Cerebellar nuclear complex (tissue), 1 donor: ENCODE measurements at places on chromosomes 3 and 15.

DNA sequence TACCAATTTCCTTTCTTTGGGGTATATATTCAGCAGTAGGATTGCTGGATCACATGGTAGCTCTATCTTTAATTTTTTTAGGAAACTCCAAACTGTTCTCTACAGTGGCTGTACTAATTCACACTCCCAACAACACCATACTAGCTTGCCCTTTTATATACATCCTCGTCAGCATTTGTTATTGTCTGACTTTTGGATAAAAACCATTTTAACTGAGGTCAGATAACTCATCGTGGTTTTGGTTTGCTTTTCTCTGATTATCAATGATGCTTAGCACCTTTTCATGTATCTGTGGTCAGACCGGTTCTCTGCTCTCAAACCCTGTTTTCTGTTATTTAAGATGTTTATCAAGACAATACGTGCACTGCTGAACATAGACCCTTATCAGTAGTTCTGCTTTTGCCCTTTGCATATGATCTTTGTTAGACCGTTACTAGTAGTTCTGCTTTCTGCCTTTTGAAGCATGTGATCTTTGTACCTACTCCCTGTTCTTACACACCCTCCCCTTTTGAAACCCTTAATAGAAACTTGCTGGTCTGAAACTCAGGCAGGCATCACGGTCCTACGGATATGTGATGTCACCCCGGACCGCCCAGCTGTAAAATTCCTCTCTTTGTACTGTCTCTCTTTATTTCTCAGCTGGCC, 474.3 kb downstream of the RSL24D1 start:
- no peak for DNase-seq

GRCh38 chr15:63367900-63368299, 13.7 kb downstream of the CA12 start:
- DNase-seq, result no peak

- DNase-seq, result no peak
Observed at GRCh38 chr3:175948041-175948440, 1088.9 kb downstream of the NAALADL2 start.

- DNase-seq, result no peak
Observed at GRCh38 chr3:27040674-27041073, 328.5 kb downstream of the NEK10 start.

- peak; percentile 37 for DNase-seq
Observed at GRCh38 chr15:100627789-100628395, 25.5 kb downstream of the ASB7 start.

GRCh38 chr15:31554261-31554660, 227.6 kb downstream of the KLF13 start:
- DNase-seq, result no peak

DNA sequence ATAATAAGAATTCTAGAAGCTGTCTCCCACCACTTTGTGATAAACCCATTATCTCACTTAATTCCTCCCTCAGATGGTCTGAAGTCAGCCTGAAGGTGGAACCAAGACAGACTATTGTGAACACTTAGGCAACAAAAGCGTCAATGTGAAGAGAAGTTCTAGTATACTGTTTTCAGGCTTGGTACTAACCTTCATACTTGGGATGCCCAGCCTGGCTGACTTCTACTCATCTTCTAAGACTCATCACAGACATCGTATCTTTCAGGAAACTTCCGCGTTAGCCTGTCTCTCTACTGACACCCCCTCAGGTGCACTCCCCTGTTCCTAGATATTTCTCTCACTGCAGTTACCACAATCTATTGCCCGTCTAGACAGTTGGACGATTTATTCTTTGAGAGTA, 201.2 kb downstream of the SATB1 start:
- no peak for DNase-seq

- DNase-seq, result no peak
Observed at GRCh38 chr3:15585111-15585845, 16.1 kb downstream of the HACL1 start.

GRCh38 chr3:128328546-128329458, 137.9 kb downstream of the DNAJB8 start:
- no peak for DNase-seq

- no peak for DNase-seq
Observed at GRCh38 chr15:58167095-58167691, 29.0 kb downstream of the AQP9 start.

- no peak for DNase-seq
Observed at GRCh38 chr3:149512073-149512782, 37.7 kb downstream of the TM4SF4 start.

- DNase-seq, result no peak
Observed at GRCh38 chr3:114454551-114455251, 160.9 kb downstream of the TIGIT start.

- no peak for DNase-seq
Observed at GRCh38 chr3:177598097-177598833, 401.0 kb upstream of the TBL1XR1 start.

DNA sequence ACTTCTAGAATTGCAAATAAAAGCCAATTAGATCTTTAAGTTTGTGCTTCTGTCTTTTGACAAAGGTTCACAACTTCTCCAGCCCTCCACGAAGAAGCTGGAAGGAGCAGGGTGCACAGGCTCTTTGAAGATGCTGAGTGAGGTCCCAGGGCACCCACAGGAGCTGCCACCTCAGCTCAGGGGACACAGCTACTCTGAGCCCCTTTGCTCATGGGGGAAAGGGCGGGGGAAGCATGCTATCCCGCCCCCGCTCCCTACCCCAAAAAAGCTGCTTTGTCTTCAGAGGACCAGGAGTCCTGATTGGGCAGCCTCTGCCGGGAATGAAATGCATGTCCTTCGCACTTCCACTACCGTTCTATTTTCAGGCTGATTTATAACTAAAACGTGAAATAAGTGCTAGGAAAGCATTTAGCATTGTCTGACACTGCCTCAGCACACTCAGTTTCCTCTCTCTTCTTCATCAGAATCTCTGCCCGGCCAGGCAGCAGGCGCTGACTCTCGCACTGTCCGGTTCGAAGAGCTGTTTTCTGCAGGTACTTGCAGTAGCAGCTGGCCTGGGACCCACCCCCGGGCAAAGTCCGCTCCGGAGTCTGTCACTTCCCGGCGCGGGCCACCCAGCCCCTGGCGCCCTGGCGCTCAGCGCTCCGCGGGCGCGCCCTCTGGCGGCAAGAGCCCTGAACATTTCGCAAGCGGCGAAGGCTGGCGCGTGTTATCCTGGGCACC, 45.5 kb upstream of the KLHL25 start:
- DNase-seq, result peak; percentile 16

DNA sequence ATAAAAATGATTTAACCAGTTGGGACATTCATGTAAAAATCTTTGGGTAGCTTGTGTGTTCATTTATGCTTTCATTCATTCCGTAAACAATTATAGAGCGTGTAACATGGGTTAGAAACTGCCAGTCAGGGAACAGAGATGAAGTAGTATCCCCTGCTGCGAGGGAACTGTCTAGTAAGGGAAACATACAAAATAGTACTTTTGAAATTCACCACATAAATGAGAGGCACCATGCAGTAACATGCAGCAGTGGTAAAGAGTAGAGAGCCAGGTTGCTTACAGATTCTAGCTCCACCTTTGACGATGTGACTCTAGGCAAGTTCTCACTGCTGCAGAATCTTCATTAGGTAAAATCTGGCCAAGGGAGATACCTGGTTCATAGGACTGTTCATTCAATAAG, 938 bp downstream of the DZIP3 start:
- no peak for DNase-seq

DNA sequence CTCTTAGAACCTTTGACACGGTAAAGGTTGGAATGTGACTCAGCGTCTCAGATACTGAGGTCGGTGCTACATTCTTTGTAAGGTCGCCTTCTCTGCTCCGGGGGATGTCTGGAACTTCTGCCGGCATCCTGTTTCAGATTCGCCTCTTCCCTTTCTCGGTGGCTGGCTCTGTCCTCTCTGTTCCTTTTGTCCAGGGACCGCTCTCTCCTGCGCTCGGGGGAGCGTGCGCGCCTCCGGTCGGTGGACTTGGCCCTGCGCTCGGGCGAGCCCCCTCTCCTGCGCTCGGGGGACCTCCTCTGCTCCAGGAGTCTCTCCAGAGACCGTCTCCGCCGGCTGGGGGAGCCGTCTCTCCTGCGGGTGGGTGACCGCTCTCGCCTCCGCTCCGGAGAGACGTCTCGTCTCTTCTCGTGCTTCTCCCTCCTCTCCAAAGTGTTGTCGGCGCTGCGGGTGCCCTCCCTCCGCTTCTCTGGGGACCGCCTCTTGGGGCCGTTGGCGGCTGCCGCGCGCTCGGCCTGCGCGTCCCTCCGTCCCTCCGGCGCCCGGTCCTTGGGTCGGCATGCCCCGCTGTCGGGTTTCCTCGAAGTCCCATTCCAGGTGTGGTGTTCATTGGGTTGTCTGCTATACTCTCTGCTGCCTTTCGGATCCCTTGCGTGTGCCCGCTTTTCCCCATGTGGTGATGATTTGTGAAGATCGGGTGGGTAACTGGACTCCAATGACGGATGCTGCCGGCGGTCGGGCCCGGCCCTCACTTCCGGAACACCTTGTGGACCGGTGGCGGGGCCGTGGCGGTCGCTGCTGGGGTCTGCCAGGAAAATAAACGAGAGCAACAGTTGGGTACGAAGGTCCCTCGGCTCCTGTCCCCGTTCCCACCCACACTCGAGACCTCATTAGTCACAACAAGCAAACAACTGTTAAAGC, 668.8 kb upstream of the ADAMTS9 start:
- no peak for DNase-seq

DNA sequence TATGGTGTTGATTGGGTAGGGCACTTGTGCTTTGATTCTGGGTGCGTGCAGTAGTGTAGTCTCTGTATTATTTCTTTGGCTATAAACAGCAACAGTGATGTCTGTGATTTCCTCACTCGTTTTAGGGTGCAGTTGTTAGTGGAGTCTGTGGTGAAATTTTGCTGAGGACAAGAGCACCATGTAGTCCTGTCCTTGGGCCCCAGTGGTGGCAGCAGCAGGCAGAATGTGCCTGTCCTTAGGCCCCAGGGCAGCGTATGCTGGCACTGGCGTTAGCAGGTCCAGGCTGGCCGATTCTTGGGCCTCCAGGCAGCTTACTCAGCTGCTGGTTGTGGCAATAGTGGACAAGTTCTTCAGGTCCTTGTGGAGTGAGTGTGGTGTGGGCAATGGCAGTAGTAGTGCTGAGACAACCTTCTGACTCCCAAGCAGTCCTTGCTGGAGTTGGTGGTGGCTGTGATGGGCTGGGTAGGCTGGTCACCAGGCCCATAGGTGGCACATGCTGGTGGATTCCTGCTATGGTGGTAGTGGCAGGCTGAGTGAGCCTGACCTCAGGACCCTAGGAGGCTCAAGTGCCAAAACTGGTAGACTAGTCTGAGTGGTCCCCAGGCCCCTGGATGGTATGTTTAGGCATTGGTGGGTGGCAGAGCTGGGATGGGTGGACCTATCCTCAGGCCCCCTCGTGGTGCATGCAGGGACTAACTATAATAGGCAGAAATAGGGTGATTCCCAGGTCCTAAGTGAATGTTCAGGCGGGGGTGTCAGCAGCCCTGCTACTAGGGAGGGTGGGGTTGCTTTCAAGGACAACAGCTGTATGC, 56.3 kb downstream of the TNFAIP8L3 start:
- DNase-seq, result no peak

DNA sequence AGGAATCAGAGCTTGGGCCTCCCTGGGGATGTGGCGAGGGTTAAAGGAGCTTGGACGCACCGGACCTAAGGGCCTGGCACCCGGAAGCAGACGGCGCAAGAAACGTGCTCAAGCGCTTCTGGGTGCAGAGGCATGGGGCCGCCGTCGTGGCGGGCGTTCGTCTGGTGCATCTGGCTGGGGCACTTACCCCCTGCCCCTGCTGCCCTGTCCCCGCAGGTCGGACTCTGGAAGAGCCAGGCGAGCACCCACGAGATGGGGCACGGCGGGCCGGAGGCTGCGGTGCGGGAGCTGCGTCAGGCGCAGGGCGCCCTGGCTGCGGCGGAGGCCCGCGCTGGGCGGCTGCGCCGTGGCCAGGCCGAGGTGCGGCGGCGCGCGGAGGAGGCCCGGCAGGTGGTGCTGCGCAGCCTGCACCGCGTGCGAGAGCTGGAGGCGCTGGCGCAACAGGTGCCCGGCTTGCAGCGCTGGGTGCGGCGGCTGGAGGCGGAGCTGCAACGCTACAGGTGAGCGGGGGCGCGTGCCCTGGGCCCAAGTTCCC, 2.5 kb downstream of the EFCC1 start:
- no peak for DNase-seq

GRCh38 chr15:38231436-38231835, 21.2 kb upstream of the SPRED1 start:
- DNase-seq, result no peak

DNA sequence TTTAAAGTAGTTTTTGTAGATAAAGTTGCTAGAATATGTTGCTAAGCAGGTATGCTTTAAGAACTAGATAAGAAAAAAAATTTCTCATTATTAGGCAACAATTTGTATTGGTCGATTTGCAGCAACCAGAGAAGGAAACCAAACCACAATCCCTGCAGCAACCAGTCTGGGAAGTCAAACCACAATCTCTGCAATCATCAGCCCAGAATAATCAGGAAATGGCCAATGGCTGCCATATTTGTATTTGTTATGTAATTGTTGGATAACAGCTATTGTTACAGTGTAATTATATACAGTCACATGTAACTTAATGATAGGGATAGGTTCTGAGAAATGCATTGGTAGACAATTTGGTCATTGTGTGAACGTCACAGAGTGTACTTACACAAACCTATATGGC, 23.6 kb downstream of the STXBP5L start:
- no peak for DNase-seq

- DNase-seq, result no peak
Observed at GRCh38 chr3:18252578-18252977, 172.6 kb downstream of the SATB1 start.

DNA sequence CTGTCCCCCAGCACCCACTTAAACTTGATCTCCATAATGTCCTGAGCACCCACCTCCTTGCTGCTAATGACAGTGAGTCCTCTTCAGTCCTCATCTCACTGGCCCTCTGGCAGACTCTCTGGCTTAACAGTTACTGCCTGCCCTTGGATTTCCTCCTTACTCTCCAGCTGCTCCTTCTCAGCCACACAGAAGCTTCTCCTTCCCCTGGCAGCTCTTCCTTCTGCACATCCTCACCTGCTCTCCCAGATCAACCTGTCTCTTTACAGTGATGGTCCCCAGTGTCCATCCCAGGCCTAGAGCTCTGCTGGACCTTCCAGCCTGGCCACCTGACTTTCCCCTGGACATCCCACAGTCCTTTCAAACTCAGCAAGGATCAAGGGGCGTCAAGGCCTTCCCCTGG, 47.4 kb upstream of the SMAD3 start:
- DNase-seq, result no peak

GRCh38 chr15:56052395-56053045, 59.1 kb upstream of the NEDD4 start:
- DNase-seq, result no peak

DNA sequence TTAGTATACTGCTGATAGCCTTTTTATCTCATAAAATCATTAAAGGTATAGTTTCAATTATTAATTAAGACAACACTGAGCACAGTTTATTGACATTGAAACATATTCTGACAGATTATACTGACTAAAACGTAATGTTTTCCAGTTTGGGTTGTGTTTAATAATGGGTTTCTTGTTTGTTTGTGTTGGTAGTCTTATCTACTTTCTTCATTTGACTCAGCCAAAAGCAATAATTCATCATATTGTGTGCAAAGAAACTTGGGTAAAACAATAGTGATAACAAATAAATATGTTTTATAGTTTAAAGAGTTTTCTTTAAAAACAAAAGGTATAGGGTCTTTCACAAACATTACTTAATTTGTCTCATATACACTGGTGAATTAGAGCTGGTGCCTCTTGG, 629.2 kb upstream of the AGTR1 start:
- no peak for DNase-seq
